ENCODE measurements at places on chromosomes 7 and 10.

GRCh38 chr10:22372917-22373316 is 27.6 kb downstream of the SPAG6 start:
- no peak for DNase-seq

GRCh38 chr10:59578741-59579140 is 130.9 kb downstream of the SLC16A9 start:
- DNase-seq: no peak

DNA sequence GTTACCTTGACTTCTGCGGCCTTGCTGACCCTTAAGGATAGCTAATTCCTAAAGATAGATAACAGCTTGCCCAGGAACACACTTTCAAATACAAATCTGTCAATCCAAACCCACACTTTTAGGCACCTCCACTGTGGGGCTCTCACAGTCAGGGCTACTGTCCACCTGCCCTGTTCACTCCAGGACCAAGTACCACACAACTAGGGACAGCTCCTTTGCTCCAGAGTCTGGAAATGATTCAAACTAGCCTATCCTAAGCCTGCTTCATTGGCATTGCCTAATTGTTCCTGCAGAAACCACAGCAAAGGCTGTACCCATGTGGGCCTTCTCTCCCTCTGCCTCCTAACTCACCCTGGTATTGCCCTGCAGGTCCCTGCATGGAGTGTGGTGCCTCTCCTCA is 538.9 kb upstream of the IGFBP3 start:
- DNase-seq: no peak

DNA sequence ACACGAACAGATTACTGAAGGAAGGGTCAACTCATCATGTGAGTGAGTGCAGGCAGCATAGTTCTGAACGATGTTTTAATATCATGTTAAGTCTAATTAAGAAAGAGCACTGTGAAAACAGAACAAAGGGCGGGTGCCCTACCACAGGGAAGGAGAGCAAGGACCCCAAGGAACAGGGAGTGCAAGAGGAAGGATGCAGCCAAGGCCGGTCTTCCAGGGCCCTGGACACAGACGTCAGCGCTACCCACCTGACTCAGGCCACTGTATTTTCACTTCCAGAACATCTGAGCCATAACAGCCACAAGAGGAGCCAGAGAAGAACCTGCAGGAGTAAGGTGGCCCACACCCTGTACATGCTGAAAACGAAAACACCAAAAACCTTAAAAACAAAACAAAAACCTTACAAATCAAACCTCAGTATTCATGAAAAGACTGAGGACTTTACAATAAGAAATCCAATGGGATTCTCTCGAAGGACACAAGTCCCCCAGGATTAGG is 506.1 kb upstream of the AKR1E2 start:
- DNase-seq: no peak
